ENCODE measurements at places on chromosomes 16 and 17.
A peak's percentile ranks its signal among the peaks of the same experiment; 100 is the strongest.

- no peak for DNase-seq
Observed at GRCh38 chr16:77336637-77337036, 98.2 kb downstream of the ADAMTS18 start.

GRCh38 chr16:56450986-56451752 lies at the start of the genes NUDT21 and OGFOD1:
NUDT21 (minus strand) TSS chr16:56451332; CDS start chr16:56451202, 130 bp downstream.
OGFOD1 (plus strand) TSS chr16:56451554; CDS start chr16:56451613, 59 bp downstream.
- peak; percentile 83 for DNase-seq

DNA sequence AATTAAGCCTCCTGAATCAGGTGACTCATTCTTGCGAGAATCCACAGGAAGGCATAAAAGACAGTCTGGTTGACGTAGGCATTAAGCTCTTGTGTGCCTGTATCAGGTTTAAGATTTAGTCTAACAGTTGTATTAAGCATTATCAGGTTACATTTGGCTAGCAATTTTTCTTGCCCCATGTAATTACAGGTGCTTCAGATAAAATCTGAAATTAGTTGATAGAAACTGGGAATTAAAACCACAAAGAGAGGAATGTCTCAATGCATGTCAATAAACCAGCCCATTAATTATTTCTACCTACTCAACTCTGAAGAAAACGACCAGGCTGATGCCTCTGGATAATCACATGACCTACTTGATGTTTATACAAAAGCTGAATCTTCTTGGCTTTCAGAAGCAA lies 217.2 kb downstream of the CA10 start:
- no peak for DNase-seq

- DNase-seq = no peak
Observed at GRCh38 chr16:54633943-54634362, 296.7 kb upstream of the IRX5 start.

DNA sequence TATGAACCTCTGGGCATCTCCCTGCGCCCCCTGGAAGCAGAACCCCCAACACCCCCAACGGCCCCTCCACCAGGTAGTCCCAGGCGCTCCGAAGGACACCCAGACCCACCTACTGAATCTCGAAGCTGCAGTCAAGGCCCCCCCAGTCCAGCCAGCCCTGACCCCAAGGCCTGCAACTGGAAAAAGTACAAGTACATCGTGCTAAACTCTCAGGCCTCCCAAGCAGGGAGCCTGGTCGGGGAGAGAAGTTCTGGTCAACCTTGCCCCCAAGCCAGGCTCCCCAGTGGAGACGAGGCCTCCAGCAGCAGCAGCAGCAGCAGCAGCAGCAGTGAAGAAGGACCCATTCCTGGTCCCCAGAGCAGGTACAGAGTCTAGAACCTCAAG lies 1.5 kb downstream of the BCL6B start:
- no peak for DNase-seq

DNA sequence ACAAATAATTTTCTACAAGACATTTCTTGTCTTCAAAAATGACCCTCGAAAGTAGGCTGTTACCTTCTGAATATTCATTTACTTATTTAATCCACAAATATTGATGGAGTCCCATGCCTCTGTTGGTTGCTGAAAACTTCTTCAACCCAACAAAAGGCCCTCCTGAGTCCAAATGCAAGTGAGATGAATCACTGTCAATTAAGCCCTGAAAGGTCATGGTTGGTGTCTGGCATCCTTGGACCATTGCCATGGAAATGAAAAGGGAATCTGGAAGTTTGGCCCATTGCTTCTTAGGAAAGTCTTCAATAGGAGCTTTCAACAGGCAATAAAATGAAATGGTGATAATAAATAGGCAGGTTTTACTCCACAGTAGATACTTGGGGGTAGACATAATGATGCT lies 364.7 kb upstream of the DYNLRB2 start:
- no peak for DNase-seq

- DNase-seq = no peak
Observed at GRCh38 chr17:73256220-73256619, 5.5 kb downstream of the CPSF4L start.

DNA sequence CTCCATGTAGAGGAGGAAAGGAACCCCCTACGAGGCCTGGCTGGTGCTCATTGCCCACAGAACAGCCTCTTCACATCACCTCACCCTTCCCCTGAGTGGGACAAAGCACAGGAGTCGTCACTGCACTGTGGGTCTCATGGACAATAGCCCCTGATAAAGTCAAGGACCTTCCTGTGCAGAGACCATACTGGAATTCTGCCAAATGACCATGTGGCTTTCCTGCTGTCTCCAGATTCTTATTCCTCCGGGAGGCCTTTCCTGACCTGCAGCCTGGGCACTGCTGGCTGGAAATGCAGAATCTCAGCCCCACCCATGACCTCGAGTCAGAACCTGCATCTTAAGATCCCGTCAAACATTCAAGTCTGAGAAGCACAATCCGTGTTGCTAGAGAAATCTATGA lies 60.5 kb upstream of the ERN1 start:
- no peak for DNase-seq

GRCh38 chr16:2090481-2090776 lies 42.6 kb downstream of the TSC2 start:
- no peak for DNase-seq

DNA sequence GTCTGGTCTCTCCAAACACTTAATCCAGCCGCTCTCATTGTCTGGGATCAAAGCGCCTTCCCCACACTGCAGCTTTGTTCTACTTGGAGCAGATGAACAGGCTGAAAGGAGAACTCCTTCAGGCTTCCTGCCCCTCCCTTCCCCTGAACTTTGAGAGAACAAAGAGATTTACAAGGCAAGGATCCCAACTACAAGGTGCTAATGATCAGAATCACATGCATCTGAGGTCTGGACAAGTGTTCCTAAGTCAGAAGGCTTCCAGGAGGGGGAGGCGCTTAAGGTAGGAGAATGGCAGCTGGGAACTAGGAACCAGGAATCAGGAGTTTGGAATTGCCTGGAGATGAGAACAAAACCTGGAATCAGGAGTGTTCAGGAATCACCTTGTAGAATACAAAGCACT lies 606.3 kb upstream of the CDH11 start:
- DNase-seq = no peak

GRCh38 chr16:31107465-31107867 lies 720 bp upstream of the BCKDK start:
- DNase-seq = peak; percentile 39

GRCh38 chr17:8159032-8159400 lies 3.7 kb downstream of the VAMP2 start:
- no peak for DNase-seq

- no peak for DNase-seq
Observed at GRCh38 chr17:65704731-65705130, 143.3 kb upstream of the AXIN2 start.

- DNase-seq = no peak
Observed at GRCh38 chr16:58515871-58516767, 802 bp downstream of the SETD6 start.

DNA sequence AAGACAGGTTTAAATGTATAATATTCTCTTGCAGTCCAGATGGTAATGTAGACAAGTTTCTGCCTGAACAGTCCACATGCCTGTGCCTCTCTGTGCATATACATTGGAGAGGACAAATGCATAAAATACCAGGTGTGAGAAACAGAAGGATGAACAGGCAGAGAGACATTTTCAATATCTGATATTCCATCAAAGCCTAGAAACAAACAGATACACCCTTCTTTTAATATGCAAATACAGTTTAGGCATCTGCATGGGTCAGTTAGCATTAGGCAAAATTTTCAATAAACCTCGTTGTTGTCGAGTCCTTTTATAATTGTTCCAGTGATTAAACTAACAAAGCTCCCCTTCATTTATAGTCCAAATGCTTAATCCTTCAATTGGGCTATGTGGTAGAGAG lies 897 bp downstream of the OMG start:
- no peak for DNase-seq

DNA sequence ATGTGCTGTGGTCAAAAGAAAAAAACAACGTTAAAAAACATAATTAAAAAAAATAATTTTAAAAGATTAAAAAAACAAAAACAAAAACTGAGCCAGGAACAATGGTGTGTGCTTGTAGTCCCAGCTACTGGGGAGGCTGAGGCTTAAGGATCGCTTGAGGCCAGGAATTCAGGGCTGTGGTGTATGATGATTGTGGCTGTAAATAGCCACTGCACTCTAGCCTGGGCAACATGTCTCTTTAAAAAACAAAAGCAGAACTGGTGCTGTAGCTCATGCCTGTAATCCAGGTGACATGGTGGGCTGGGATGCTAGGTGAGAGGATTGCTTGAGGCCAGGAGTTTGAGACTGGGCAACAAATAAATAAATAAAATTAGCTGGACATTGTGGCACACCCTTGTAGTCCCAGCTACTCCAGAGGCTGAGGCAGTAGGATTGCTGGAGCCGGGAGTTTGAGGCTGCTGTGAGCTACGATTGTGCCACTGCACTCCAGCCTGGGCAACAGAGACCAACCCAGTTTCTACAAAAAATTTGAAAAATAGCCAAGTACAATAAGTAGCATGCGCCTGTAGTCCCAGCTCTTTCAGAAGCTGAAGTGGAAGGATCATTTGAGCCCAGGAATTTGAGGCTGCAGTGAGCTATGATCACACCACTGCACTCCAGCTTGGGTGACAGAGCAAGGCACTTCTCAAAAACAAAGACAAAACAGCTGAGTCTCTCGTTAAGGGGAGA lies 43.6 kb downstream of the NFATC3 start:
- DNase-seq = no peak

DNA sequence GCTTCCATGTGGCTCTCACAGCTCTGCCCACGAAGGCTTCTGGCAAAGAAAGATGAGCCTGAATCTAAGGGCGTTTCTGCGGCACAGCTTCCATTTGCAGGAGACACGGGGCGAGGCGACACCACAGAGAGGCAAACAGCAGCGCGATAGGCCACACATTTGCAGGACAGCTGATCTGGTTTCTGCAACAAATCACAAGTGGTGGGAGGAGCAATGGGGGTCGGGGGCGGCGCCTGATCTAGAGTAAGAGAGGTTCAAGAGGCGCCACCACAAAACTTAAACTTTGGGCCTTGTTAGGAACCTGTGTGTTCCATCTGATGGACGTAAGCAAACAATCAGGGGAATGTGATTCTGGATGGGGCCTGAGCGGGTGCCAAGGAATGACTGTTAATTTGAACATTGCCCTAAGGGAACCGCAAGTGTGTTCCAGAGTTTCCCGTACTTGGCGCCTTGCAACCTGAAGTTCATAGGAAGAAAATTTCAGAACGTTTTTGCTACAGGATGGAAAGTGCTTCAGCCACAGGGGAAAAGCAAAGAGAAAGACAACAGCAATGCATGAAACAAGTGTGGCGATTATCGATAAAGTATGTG lies 18.9 kb upstream of the ENPP7 start:
- no peak for DNase-seq

DNA sequence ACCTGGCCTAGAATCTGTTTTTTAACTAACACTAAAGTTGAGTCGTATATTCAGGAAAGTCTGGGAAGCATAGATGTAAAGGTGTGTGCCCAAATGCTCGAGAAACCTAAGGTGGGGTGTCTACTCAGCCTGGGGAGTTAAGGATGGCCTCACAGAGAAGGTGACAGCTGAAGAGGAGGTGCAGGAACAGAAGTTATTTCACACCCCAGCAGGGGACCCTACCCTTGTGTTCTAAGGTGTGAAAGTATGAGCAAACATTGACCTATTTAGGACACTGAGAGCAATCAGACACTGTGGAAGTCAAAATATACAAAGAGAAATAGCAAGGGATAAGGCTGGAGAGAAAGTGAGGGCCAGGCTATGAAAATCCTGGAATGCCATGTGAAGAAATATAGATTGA lies 49.0 kb upstream of the DHX40 start:
- DNase-seq = no peak

- no peak for DNase-seq
Observed at GRCh38 chr17:62805234-62805633, 2.9 kb downstream of the MARCHF10 start.

DNA sequence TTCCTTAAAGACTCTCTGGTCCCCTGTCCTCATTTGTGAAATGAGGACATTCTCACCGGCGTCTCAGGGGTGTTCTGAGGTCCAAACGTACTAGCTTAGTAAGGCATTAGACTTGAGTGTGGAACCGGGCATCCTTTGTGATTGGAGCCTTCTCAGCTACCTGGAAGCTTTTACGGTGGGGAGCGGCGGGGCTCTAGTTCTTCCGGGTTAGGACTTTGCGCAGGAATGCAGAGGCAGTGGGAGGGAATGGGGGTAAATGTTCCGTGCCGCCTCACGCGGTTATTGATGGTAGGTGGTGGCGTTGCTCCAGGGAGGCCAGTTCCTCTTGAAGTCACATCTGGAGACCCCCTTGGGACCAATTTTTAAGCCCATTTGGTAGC lies 113.6 kb downstream of the SNX29 start:
- DNase-seq = no peak

DNA sequence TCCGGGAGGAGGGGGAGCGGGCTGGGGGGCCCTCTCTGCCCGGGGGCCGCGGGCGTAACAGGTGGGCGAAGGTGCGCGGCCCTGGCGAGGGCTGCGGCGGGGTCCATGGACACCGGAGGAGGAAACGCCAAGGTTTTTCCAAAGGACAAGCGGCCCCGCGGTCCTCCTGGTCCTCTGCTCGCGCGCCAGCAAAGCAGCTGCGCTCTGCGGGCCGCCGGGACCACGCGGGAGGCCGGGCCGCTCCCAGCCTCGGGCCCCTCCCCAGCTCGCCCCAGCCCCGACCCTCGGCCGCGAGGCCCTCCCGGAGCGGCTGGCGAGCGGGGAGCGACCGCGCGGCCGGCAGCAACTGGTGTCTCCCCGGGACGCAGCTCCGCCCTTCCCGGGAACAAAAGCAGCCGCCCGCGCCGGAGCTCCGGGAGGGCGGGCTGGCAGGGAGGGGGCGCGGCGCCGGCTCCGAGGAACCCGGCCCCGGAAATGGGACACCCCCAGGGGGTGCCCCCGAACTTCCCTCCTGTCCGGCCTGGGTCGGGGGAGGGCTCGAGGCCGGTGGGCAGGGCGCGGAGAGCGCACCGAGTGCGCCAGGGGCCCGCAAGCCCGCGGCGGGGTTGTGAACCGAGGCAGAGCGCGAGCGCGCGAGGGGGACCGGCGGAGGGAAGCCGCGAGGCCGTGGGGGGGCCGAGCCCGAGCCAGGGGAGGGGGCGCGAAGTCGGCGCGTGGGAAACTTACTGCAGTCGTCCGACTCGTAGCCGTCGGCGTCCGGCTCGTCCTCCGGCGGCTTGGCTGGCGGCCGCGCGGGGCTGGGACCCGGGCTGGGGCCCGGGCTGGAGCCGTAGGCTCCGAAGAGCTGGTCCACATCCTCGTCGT lies 837 bp downstream of the DOC2B start:
- DNase-seq = no peak

DNA sequence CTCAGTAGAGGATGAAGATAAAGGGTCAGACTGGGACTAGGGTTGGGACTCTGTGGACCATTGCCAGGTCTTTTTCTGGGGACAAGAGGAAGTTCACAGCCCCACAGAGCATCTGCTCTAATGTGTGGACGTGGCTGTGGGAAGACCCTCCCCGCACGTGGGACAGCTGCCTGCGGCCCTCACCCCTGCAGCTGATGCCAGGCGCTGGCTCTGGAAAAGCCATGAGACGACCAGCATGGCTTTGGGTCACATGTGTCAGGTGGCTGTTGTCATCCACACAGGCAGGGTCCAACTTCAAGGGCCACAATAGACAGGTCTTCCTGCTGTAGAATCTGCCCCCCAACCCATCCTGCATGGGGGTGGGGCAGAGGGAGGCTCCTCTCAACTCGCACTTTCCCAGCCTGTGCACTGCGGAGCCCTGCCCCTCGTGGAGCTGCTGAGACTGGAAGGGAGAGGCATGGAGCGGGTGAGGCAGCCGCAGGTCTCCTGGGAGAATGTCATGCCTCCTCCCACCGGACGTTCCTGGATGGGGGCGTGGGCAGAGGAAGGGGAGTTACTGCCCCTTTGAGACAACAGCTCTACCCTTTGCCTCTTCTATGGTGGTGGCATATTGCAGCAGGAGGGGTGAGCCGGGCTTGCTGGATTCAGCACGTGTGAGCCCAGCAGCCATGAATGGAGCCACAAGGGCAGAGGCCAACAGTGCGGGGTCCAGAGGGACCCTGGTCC lies 53.4 kb downstream of the PIMREG start:
- no peak for DNase-seq

- no peak for DNase-seq
Observed at GRCh38 chr17:19958023-19958422, 19.6 kb downstream of the AKAP10 start.
